ENCODE measurements at places on chromosomes 12 and 14.

GRCh38 chr12:1864456-1864855, 44.1 kb downstream of the LRTM2 start:
- DNase-seq, result no peak

DNA sequence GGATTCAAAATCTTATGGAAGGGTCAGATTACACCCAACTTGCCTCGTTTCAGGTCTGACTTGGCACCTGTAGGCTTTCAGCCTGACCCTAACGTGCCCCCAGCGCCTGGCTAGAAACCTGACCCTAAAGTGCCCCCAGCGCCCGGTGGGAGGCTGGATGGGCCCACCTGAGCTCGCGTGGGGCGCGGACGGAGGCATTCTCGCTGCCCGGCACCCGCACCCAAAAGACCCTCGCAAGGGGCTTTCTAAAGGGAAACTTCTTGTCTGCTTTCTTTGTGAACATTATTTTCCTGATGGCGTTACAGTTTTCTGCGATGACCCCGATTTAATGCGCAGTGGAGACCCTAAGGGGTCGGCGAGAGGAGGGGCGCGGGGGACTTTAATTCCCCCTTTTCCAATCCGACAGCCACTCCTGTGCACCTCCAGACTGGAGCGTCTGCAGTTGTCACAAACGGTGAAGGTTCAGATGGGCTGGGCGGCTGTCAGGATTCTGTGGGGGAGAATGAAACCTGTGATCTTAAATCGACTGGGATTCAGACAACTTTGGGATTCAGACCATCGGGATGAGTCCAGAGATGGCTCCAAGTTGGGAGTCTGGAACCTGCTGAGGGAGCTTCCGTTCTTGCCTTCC, 751 bp upstream of the HRK start:
- no peak for DNase-seq

- DNase-seq, result no peak
Observed at GRCh38 chr12:113464852-113465719, 6.6 kb downstream of the LHX5 start.

- no peak for DNase-seq
Observed at GRCh38 chr14:64210216-64210615, 84.0 kb downstream of the ESR2 start.

- DNase-seq, result no peak
Observed at GRCh38 chr14:100719976-100720520, 6.6 kb upstream of the DLK1 start.

DNA sequence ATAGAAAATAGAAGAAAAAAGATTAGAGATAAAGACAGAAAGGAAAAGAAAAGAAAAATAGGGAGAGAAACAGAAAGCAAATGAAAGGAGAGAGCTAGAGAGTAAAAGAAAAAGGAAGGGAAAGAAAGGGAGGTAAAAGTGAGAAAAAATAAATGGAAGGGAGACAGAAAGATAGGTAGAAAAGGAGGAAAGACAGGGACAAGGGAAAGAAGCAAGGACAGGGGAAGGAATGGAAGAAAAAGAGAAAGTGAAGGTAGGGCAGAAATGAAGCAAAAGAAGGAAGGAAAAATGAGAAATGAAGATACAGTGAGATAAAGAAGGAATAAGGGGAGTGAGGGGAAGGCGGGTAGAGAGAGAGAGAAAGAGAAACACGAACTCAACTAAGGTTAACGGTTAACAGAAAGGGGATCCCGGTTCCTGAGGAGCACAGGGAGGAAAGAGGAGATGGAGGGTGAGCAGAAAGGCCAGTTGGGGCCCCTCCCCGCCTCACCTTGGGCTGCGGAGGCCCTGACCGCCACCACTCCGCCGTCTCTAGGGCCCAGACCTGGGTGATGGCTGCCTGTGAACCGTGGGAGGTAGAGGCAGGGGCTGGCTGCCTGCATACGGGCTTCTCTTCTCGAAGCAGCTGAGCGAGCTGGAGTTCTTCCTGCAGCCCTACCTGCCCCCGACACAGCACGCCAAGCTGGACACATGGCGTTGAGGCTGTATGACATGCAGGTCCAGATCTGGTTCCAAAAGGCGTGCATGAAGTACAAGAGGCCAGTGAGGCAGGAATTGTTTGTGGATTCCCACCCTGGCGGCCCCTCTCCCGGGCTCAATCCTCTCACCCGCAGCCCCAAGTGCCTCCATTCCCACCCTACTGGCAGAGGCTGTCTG, 59.5 kb downstream of the SMUG1 start:
- DNase-seq, result no peak

Measured in activated CD4-positive, alpha-beta T cell treated with anti-CD3 and anti-CD28 coated beads for 48 hours (primary cell).